Brain (organoid and tissue), 16 donors: ENCODE measurements at places on chromosomes 4 and X.

- no peak for DNase-seq
Measured at GRCh38 chr4:16035843-16036242, 48.0 kb downstream of the PROM1 start.

DNA sequence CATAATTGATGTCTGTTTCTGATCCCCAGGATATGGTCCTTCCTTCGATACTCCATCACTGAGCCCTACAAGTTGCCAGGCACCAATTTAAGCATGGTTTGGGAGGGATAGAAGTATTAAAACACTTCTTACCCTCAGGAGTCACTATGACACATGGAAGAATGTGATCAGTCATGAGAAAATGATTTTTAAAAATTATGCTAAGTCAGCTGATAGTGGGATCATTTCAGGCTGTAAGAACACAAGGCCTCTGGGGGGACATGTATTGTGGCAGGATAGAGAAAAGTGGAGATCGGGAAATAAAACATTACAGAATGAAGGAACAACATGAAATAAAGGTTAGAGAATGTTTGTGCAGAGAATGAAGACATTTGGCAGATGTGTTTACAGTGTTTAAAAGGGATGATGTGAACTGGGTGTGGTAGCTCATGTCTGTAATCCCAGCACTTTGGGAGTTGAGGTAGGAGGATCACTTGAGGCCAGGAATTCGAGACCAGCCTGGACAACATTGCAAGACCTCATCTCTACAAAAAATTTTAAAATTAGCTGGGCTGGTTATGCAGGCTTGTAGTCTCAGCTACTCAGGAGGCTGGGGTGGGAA is 64.0 kb downstream of the ELOVL6 start:
- no peak for DNase-seq

- DNase-seq, result no peak
Measured at GRCh38 chr4:14264437-14264836, 636.9 kb upstream of the BOD1L1 start.

DNA sequence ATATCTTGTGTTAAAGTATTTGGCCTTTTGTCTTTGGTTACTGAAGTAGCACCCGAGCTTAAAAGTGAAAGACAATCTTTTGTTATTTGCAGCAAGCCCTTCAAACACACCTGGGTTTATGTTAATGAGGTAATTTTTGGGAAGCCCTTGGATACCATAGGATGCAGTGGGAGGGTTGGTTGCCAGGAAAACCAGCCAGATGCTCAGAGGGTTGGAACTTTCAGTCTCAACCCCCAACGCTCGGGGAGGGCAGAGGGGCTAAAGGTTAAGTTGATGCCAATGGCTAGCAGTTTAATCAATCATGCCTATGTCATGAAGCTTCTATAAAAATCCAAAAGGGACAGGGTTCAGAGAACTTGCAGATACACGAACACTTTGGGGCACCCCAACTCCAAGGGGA is 17.2 kb upstream of the GPR173 start:
- DNase-seq, result no peak

DNA sequence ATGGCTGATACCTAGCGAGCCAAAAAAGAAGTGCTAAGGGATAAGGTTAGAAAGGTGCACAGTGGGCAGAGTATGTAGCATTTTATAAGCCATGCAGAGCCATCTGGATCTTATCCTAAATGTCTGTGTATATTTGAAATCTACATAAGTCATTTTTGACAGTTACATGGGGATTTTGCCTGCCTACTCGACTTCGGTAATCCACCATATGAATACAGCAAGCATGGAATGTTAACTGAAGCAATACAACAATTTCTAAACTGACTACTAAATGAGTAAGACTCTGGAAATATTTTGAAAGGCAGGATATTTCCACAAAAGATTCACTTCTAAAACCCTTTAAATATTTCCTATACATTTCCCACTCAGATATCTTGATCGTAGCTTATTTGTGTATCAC is 122.5 kb downstream of the KCNIP4 start:
- no peak for DNase-seq

GRCh38 chr4:40963897-40964478 is 214.2 kb downstream of the NSUN7 start:
- no peak for DNase-seq
